ENCODE measurements at places on chromosomes 3 and 15. TPM values are rescaled to one million over a fixed set of nuclear protein-coding genes. Genes with fewer than 3 reads are reported as not detected.

GRIP2 gene
- 0.25 TPM for total RNA-seq

DNA sequence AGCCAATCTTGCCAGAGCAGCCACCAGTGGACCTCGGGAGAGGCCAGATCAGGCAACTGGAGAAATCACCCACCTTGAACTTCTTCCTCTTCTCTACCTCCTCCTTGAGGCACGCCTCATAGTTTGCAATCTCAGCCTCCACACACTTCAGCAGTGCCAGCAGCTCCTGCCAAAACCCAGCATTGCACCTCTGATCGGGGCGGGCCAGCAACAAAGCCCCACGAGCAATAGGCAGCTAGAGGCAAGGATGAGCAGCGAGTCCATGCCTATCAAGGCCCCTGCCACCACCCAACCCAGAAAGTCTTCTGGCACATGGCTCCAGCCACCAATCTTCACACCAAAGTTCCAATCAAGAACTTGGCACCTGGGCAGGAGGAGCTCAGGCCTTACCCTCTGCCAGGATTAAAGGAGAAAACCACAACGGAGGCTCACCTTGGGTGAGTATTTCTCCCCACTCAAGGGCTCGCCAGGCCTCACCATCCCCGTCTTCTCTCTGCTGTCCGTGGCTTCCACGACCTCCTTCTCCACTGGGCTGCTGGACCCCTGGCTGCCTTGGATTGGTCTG is 42.1 kb downstream of the SEMA3G start:
- no peaks in the 10 kb centered on the region for H3K27me3 ChIP-seq
- no peak for DNase-seq
- H3K27ac ChIP-seq, result no peak overlapping the region
- no peak overlapping the region for H3K4me3 ChIP-seq

GRCh38 chr3:13149330-13150108 is 76.3 kb upstream of the IQSEC1 start:
- H3K27me3 ChIP-seq, result no peaks in the 10 kb centered on the region
- no peak overlapping the region for H3K4me3 ChIP-seq
- no peak overlapping the region for H3K27ac ChIP-seq
- no peak for DNase-seq

- peak overlapping the region; percentile 86 for H3K4me3 ChIP-seq
- H3K27me3 ChIP-seq, result no peaks in the 10 kb centered on the region
- H3K4me1 ChIP-seq, result no peaks in the 10 kb centered on the region
- H3K36me3 ChIP-seq, result no peaks in the 10 kb centered on the region
- DNase-seq, result peak; percentile 1
- no peak overlapping the region for H3K27ac ChIP-seq
Observed at GRCh38 chr3:9649791-9650521, 651 bp downstream of the MTMR14 start.

GPR62 gene
- total RNA-seq, result 0.21 TPM

ST3GAL6 gene
- total RNA-seq, result 13.5 TPM

Data from neural progenitor cell (in vitro differentiated cells).